Astrocyte of the cerebellum (primary cell): ENCODE measurements at places on chromosomes 6 and 20.

DNA sequence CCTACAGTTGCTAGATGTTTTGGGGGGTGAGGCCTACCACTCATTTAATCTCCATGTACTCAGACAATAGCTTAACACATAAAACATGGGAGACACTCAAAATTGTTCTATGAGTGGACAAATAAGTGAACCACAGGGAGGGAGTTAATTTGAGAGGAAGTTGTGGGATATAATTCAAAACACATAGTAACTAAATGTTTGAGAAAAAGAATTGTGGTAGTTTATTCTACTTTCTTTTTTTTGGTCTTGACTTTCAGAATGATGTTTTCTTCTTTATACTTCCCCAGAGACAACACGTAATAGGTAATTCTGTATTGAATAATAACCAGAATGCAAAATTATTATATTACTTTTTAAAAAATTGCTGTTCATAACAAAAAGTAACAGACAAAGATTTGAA lies 453.8 kb downstream of the RFPL4B start:
- no peak for DNase-seq

DNA sequence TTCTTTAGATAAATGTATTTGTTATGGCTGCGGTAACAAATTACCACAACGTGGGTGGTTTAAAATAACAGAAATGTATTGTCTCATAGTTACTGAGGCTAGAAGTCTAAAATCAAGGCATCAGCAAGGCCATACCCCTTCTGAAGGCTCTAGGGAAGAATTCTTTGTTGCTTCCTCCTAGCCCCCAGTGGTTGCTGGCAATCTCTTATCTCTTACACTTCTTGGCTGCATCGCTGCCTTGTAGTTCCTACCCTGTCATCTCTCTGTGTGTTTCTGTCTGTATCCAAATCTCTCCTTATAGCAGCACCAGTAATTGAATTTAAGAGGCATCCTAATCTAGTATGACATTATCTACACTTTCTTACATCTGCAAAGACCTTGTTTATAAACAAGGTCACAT lies 534.7 kb downstream of the PHF3 start:
- DNase-seq, result no peak

- no peak for DNase-seq
Measured at GRCh38 chr20:60306551-60306950, 348.3 kb downstream of the CDH26 start.

DNA sequence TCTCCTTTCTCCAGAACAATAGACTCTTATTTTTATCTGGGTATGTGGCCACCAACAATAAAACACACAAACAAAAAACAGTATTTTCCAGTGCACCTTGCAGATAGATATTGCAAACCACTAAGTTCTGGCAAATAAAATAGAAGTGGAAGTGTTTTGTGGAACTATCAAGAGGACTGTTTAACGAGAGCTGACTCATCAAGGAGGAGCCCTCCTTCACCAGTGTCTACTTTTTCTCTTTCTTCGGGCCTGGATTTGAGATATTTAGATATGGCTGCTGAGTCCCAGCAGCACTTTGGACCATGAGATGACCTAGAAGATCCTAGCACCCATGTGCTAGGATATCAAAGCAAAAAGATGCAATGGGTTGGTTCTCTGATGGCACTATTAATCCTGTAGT lies 154.7 kb downstream of the AIG1 start:
- no peak for DNase-seq

DNA sequence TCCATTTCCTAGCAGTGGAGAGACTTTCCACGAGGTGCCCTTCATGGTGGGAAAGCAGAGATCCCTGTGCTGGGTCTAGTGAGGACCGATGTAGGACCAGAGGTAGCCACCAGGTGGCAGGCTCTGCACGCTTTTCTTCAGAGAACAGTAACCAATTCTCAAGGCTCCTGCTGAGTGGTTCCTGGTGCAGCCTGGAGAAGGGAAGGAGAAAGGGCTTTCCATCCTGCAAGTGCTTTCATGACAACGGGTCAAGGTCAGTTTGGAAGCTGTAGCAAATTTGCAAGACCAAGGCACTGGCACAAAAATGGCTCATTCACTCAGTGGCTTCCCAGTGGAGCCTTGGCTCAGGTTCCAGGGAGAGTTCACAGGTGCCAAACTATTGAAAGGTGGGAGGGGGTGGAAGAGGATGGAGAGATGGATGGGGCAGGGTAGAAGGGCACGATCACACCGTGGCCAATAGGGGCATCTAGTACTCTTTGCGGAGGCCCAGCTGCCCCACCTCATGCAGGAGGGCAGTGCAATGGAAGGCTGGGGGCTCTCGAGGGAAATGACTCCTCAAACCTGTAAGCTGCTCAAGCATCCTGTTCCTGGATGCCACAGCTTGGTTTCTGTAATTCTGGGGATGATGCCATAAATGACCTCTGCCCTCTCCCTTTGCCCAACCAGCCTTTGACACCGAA lies 25.5 kb upstream of the KCNK16 start:
- DNase-seq, result peak; percentile 52

DNA sequence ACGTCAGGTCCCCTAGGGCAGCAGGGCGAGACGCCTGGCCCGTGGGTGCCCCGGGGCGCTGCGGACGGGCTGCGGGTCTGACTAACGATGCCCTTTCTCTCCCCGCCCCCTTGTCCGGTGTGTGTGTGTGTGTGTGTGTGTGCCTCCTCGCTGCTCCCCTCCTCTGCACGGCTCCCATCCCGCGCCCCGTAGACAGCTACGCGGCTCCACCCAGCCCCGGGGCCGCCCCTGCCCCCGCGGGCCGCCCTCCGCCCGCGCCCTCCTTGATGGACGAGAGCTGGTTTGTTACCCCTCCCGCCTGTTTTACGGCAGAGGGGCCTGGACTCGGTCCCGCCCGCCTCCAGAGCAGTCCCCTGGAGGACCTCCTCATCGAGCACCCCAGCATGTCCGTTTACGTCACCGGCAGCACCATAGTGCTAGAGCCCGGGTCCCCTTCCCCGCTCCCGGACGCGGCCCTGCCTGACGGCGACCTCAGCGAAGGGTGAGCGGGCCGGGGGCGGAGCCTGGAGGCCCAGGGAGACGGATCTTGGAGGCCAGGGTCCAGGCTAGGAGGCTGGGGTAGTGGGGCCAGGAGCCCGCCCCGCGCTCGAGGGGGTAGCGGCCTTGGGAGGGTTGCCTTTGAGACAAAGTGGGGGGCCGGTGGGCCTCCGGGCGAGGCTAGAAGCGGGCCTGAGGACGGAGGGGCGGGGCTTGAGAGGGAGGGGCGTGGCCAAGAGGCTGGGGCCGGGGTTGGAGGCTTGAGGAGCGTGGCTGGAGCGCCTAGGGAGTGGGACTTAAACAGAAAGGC lies 5.1 kb downstream of the TP53INP2 start:
- no peak for DNase-seq

- DNase-seq, result no peak
Measured at GRCh38 chr6:134585517-134585873, 267.6 kb upstream of the SGK1 start.

DNA sequence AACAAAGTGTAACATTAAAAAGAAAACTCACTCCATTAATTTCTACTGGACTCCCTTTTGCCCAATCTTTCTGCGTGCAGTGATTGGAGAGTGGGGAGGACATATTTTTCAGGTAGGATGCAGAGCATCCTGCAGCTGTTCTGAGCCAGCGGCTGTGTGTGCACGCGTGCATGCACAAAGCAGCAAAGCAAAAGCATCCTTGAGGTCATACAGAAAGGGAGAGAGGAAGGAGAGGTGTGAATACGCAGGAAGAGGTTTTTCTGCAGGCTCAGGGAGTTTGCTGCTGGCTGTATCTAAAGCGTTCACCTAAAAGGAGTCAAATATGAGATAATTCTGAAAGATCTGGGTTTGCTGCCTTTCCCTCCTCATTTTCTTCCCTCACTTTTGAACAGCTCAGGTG lies 108.4 kb downstream of the HUS1B start:
- DNase-seq, result no peak

GRCh38 chr20:11362450-11362849 lies 555.2 kb upstream of the BTBD3 start:
- no peak for DNase-seq

GRCh38 chr20:36532388-36532787 lies 8.9 kb upstream of the MYL9 start:
- no peak for DNase-seq

DNA sequence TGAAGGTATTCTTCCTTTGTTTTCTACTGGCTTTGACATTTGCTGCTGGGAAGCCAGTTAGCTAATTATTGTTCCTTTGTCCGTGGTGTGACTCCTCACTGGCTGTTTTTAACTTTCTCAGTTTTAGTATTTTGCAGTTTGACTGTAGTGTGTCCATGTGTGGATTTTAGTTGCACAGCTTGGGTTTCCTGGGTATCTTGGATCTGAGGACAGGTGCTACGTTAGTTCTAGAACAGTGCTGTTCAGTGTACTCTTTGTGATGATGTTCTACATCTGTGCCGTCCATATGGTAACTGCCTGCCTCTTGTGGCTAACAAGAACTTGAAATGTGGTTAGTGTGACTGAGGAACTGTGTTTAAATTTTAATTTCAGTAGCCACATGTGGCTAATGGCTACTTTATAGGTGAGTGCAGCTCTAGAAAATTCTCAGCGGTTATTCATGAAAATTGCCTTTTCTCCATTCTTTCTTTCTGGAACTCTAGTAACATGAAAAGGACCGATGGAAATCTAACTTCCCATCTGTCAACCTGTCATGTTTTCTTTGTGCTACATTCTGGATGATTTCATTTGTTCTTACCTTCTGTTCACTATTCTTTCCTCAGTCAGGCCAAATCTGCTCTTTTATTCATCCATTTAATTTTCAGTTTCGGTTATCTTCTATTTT lies 7.4 kb downstream of the SNX9 start:
- DNase-seq, result no peak

DNA sequence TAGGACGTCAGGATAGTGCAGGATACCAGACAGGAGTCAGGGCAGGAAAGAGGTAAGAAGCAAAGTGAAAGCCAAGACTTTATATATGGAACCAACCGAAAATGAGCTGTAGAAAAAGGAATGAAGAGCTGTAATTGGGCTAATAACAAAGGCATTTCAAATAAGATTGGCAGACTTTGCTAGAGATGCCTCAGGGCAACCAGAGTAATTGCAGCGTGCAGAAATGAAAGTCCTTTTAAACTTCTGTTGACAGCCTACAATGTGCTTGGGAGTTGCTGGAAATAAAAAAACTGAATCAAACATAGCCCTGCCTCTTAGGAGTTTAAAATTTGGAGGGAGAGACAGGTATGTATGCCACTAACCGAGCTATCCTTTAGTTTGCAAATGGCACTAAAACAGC lies 56.4 kb upstream of the NKX2-4 start:
- no peak for DNase-seq

DNA sequence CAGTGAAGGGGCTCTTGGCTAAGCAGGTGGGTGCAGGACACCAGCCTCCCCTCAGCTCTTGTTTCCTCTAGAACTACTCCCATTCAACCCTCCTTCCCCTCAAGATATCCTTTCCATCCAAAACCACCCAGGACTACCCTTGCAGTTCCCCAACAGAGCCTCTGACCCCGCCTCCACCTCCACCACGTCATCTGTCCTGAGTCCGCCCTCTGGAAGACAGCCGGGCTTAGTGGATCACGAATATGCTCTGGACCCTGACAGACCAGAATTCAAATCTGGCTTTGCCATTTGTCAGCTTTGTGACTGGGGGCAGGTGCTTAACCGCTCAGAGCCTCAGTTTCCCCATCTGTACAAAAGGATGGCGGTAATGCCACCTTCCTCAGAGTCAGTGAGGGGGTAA lies 31.4 kb downstream of the TFEB start:
- DNase-seq, result no peak

DNA sequence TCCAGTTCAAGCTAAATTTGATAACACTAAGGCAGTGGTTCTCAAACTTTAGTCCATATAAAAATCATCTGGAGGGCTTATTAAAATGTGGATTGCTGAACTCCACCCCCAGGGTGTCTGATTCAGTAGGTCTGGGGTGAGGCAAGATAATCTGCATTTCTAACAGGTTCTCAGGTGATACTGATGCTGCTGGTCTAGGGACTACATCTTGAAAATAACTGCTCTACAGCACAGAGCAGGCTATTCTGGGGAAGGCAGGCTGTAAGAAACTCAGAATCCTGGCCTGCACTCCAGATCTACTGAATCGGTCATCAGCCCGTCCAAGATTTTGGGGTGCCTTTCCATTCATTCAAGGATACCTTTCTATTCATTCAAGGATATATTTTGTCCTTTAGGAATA lies 11.5 kb downstream of the CALHM5 start:
- no peak for DNase-seq

DNA sequence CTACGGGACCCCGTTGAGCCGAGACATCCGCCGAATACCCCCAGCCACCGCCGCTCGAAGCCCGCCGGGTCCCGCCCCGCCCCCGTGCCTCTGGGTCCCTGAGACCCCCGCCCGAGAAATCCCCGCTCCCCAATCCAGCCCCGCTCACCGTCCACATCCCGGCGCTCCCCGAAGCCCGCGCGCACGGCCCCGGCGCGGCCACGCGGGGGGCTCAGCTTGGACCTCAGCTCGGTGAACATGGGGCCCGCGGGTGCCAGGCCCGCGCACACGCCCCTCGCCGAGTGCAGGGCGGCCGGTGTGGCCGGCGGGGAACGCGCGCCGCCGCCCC lies 249 bp downstream of the SAMD10 start:
- DNase-seq, result no peak

- DNase-seq, result no peak
Measured at GRCh38 chr20:40278673-40279072, 410.4 kb downstream of the MAFB start.

DNA sequence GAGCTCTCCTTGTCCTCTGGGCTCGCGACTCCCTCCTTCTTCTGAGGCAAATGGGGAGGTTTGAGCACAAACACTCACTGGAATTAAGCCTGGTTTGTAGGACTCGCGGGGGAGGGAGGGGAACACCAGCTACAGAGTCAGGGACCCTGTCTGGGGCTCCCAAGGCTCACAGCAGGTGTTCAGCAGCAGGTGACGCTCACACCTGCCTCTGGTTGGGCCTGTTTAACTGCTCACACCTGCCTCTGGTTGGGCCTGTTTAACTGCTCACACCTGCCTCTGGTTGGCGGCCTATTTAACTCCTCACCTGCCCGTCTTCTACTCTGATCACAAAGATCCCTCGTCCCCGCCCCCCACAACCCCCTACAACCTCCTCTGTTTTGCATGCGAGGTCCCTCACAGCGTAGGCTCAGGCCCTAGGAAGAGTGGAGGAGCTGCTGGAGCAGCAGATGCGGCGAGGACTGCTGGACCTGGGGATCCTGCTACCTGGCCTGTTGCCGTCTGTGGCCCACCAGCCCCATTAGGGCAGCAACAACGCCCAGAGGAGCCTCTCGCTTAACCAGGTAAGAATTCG lies 181.9 kb downstream of the ERMARD start:
- no peak for DNase-seq

DNA sequence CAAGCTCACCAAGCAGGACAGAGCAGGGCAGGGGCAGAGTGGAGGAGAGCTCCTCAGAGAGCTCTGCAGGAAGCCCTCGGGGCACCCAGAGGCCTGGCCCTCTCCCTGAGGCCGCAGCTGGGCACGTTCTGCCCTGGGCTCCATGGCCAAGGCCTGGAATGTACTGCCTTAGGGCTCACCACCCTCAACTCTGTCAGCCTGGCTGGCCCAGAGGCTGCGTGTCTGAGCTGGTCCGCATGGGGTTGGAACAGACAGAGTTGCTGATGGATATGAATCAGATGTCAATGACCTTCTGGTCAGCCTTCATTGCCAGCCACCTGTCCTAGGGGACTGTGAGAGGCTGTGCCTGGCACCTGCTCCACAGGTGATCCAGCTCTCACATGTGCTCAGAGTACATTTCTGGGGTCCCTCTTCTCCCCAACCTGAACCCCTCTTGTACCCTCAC lies 33.2 kb upstream of the PCMTD2 start:
- no peak for DNase-seq
